Stimulated activated CD8-positive, alpha-beta memory T cell treated with anti-CD3 and anti-CD28 coated beads, Interleukin-4, amount 100 ng/mL, for 4 hours (primary cell): ENCODE measurements at places on chromosomes 4 and X.

GRCh38 chr4:602559-602942 lies 22.8 kb upstream of the PDE6B start:
- peak; percentile 24 for DNase-seq

DNA sequence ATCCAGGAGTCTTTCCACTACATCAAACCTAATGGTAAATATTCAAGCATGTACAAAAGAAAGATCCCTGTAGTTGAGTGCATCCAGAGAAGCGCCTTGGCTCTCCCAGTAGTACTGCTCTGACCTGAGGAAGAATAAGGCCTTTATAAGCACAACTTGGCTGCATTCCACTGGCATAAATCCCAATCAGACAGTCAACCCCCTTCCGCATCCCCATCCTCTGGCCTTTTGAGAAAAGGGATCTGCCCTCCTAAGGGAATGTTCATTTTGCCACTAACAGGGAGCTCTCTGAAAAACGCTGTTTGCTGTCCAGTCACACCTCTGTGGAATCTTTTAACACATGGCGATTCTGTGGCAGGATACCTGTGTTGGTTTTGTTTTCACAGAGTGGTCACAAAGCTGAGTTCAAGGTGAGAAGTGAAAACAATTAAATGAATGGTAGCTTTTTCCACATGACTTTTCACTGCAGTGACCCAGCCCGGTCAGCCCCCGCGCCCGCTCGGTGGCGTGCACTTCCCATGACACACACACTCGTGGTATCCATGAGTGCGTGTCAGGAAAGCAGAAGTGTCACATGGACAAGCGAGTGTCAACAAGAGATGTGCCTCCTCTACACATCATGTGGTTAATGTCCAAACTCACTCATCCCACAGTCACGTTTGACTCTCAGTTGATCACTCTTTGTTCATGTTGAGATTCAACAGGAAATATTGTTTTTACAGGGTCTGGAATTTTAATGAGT lies 112.2 kb upstream of the ENPP6 start:
- no peak for DNase-seq

DNA sequence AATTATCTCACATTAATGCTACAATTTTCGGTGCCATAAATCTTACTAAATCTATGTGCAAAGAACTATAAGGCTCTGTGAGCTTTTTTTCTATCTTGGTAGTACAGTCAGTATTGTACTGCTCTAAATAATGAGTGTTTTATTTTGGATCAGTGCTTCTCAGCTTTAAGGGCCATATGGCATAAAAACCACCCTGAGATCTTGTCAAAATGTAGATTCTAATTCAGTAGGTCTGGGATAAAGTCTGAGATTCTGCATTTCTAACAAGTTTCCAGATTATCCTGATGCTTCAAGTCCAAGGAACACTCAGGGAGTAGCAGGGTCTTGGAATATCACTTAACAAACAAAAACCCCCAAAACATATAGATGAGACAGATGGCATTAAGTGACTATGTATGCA lies 486.5 kb downstream of the GRXCR1 start:
- DNase-seq = no peak

- DNase-seq = no peak
These were observed 89.7 kb downstream of the PPEF1 start for GRCh38 chrX:18797141-18797540.

DNA sequence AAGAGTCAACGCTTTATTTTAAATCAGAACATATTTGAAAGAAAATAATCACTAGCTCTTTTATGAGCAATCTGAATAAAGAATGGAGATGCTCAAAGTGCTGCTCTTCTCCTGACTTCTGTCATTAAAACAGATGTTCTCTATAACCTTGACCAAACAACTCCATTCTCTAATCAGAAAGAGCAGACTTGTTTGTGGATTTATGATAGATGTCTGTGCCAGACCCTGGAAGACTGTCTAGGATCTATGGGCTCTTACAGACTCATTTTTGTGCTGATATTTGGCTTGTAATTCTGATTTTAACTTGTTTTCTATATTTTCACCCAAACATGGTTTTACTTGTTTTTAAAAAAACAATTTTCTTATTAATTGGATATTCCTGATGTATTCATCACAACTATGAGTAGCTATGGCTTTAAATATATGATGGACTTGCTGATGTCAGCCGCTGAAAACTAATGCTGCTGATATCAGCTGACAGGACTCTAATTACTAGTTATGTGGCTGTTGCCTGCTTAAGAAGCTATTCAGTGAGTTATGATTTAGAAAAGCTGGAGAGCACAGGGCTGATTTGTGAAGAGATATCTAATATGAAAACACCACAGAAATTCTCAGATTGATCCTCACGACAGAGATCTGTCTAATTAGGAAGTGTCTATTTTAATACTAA lies 31.6 kb upstream of the MAML3 start:
- DNase-seq = no peak

GRCh38 chr4:53943345-53944085 lies 120.9 kb downstream of the CHIC2 start:
- DNase-seq = no peak

DNA sequence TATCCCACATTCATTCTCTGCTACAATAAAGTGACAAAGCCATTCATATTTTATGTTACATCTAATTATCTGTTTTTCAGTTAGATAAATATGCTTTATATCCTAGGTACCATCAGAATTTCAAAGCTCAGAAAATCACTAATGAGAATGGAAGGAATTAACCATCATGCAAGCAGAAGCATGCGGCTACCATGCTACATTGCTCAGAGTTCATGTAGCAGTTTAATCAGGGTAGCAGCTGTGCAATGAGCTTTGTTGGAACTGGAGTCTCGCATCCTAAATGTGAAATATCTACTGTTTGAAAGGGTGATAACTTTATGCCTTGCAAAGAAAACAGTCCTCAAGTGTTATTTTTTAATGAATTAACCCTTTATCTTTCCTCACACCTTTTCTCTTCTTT lies 77.5 kb downstream of the SNCA start:
- no peak for DNase-seq

- no peak for DNase-seq
These were observed at the start of gene F8 for GRCh38 chrX:155022585-155022984. F8 (minus strand) TSS chrX:155022723; CDS start chrX:155022552, 171 bp downstream.

DNA sequence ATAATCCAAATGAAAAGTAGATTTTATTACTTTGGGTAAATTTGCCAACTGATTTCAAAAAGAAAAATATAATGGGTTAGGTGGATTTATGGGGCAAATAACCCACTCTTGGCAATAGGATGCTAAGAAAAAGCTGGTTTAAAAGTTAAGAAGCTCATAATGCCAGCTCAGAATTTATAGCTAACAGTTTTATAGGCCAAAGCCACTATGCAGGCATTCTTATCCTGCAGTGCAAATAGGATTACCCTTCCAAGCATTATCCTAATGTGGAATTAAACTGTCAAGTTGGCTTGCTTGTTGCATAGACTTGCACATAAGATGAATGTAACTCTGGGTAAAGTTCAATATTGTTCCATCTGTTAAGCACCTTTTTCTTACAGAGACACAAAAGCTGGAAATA lies 703.0 kb downstream of the PCDH18 start:
- no peak for DNase-seq

- DNase-seq = no peak
These were observed 94.6 kb downstream of the AKAP4 start for GRCh38 chrX:50106051-50106675.

GRCh38 chr4:138644322-138644721 lies 371.3 kb upstream of the NOCT start:
- DNase-seq = no peak

DNA sequence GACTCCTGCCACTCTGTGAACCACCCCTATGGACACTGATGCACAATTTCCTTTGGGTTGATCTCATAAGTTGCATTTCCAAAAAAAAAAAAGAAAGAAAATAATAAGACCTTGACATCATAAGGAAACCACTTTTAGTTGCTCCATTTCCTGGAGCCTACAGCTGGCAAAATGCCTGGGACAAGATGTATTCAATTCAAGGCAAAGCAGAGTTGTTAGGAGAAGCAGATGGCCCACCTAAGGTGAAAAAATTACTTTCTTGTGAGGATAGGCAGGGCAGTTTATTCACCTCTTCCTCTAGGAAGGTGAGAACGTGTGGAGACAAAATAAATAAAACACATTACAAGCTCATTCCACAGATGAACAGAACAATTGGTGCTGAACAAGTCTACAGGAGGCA lies 14.1 kb upstream of the SCRG1 start:
- DNase-seq = no peak

DNA sequence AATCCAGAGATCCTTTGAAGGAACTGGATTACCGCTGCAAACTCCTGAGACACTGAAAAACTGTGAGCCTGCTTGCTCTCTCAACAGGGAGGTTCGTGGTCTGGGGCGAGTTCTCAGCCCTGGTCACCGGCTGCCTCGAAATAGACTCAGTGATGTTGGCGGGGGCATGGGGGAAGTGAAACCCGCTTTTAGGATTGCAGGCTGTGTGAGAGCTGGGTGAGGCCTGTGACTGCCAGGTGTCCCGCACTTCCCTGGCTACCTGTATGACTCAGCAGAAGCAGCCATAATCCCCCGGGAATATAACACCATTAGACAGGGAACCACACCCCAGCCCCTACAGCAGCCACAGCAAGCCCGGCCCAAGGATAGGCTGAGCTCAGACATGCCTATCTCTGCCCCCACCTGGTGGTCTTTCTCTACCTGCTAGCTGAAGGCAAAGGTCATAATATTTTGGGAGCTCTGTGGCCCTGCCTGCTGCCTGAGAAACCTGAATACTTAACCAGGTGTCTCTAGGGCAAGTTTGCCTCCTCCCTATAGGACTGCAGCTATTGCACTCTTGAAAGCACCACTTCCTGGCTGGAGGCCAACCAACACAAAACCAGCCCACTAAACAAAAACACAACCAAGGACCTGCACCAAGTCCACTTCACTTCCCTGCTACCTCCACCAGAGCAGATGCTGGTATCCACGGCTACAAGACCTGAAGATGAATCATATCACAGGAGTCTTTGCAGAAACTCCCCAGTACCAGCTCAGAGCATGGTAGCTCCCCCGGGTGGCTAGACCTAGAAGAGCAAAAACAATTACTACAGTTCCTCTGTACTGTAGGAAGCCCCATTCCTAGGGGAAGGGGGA lies 202.0 kb downstream of the RRAGB start:
- no peak for DNase-seq

- DNase-seq = no peak
These were observed 158.9 kb downstream of the DCTD start for GRCh38 chr4:182758273-182758672.

DNA sequence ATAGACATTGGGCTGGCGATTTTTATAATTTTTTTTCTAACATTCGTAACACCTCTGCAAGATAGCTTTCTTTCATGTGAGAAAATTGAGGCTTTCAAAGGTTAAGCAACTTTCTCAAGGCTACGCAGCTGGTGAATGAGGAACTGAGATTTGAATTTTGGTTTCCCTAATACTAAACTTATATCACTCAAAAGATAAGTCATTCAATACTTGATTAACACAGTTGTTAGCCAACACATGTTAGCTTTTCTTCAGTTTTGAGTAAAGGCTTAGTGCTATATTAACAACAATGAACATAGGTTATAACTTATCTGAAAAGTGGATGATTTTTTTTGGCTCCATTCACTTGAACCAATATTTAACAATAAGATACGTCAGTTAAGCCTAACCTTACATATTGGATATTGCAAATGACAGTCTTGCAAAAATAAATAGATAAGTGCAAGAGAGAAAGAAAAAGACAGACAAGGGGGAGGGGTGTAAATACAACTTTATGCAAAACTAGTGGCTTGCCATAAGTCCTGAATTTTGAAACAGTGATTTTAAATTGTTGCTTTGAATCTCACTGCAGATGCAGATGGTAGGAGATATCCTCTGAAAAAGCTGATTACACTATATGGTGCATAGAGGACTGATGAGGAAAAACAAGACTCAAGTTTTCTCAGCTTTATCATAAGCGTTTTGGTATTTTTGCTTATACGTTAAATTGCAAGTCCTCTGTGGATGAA lies 11.1 kb upstream of the GPM6A start:
- DNase-seq = no peak

DNA sequence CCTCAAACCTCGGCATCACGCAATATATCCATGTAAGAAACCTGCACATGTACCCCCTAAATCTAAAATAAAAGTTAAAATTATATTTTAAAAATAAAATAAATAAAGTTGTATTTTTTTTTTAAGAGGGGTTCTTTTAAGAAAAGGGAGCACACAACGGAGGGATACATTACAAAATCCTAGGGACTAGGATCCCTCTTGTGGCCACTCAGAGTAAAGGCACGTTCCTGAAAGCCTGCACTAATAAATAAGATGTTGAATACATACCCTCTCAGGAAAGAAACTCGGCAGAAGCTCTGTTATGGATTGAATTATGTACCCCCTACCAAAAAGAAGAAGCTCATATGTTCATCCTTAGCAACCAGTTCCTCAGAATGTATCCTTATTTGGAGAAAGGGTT lies 50.9 kb upstream of the PRDX4 start:
- DNase-seq = no peak

GRCh38 chrX:148316446-148316845 lies 184.0 kb upstream of the AFF2 start:
- no peak for DNase-seq

DNA sequence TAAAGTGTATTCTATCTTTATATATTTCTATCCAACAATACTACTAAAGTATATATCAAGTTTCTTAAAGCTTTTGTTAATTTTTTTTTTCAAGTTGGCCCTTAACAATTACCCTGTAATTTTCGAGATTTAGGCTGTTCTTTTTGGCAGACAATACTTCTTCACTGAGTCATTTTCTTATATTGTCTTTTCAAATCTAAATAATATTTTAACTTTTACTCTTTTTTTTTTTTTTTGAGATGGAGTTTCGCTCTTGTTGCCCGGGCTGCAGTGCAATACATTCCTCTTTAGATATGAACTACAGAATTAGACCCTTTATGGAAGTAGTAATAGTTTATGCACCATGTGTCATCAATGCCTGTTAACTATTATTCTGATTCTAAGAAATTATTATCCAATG lies 120.7 kb downstream of the GLRA3 start:
- no peak for DNase-seq

DNA sequence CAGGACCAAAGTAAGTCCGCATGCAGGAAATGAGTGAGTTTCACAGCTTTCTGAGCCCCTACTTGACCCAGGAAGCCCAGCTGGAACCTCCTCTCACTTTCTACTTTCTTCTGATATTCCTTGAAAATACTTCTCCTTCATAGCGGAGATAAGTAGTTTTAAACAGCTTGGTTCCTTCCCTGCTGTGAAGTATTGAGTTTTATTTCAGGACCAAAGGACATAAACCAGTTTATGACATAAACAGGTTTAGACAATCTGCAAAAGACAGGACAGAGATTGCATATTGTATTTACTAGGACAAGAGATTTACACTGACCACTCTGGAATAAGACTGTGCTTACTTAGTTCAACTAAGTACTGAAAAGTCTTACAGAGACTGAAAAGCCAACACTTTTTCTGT lies 54.8 kb downstream of the PAGE2 start:
- DNase-seq = no peak
